Fibroblast of skin of right biceps (primary cell): ENCODE measurements at places on chromosomes 6 and 20.

DNA sequence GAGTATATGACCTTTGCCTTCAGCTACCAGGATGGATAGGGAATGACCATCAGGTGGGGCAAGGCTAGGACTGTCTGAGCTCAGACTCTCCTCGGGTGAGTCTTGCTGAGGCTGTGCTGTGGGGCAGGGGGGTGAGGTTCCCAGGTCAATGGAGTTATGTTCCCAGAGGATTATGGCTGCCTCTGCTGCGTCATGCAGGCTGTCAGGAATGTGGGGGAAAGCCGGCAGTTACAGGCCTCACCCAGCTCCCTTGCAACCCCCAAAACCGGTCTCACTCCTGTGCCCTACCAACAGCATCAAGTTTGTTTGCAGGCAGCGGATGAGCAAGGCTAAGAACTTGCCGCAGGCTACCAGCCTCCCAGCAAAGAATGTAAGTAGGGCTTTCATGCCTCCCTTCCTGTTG, 93.5 kb downstream of the ESR1 start:
- no peak for DNase-seq

DNA sequence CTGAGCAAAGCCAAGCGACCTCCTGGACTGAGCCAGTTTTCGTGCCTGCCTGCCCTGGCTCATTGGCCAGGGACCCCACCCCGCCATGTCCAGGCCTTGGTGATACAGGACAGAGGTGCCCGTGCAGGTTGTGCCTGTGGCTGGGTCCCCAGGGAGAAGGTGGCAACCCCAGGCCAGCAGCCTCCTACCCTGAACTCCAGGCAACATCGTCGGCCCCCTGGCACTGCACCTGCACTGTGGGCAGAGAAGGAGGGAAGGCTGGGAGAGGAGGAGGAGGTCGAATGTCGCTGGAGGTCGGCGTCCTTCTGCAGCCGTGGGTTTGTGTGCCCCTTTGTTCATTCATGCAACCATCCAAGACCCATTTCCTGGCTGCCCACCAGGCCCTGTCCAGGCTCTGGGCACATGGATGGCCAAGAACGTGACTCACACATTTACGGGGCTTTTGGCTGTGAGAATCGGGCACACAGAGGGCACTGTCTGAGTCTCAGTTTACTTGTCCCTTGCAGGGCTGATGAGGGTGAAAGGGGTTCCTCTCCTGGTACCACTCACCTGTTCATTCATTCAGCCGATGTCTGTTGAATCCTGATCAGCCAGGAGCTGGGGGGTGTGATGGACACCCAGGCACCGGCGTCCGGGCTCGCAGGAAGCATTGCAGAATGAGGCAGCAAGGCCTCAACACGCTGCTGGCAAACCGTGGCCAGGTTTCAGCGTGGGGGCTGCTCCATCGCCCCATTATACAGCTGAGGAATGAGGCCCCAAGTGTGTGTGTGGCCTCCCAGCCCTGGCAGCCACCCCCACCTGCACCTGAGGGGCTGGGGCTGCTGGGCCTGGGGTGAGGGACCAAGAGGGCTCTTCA, 2.3 kb upstream of the RBBP8NL start:
- no peak for DNase-seq

DNA sequence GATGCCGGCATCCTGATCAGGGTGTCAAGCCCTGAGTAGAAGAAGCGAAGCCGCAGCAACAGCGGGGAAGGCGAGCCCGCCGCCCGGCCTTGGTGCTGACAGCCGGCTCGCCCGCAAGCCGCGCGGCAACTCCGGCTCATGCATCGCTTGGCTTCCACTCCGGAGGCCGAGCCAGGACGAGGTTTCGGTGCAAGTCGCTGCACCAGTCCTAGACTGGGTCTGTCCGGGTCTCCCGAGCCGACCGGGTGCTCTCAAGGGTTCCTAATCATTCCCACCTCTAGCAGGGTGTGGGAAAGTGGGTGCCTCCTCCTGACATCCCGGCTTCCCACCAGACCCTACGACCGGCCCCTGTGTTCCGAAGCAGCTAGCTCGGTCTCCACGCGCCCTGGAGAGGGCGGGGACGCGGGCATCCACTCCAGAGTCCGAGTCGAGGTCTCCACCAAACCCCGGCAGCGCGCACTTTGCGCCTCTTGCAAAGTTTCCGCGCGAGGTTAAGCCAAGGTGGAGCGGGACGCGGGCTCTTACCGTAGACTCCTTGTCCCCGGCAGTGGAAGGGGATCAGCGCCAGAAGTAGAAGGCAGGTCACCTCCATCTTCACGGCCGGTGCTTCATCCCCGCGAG, 1.4 kb downstream of the MDGA1 start:
- DNase-seq = peak; percentile 46

DNA sequence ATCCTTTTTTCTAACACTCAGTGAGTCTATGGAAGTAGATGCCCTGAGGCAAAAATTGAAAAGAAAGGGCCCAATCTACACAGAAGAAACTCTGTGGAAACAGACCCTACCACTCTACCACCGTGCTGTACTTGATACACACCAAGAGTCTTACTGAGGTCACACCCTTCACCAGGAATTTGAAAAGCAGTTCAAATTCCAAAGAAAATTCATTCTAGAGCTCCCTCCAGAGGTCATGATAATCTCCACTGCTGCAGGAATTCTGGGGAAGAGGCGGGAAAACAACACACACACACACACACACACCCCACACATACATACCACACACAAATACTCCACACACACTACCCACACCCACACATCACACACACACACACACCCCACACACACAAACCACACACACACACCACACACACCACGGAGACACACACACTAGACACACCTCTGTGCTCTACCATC, 336.8 kb downstream of the HDGFL1 start:
- DNase-seq = peak; percentile 52

GRCh38 chr6:138430361-138431145, 26.5 kb downstream of the HEBP2 start:
- no peak for DNase-seq

DNA sequence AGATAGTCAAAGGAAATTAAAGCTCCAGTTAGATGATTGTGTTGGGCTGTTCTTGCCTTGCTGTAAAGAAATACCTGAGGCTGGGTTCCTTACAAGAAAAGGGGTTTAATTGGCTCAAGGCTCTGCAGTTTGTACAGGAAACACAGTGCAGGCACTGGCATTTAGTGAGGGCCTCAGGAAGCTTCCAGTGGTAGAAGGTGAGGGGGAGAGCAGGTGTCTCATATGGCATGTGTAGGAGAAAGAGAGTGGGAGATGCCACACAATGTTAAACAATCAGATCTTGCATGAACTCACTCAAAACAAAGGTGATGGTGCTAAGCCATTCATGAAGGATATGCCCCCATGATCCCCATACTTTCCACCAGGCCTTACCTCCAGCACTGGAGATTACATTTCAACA, 493.5 kb upstream of the IMPG1 start:
- DNase-seq = no peak

DNA sequence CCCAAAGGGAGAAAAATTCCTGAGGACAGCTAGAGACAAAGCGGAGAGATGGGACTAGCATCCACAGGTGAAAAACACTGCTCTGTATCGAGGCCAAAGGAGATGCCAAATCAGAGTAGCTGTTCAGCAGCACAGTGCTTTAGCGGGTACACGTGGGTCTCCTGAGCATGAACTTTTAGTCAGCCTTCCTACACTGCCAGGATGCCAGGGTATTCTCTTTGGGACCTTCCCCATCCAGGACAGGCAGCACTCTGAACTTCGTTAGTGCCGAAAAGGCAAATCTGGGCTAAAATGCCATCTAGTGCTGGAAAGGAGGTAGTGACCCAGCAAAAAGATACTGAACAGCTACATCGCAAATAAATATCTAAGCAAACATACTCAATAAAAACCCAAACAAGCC, 64.9 kb downstream of the C6orf58 start:
- peak; percentile 26 for DNase-seq

DNA sequence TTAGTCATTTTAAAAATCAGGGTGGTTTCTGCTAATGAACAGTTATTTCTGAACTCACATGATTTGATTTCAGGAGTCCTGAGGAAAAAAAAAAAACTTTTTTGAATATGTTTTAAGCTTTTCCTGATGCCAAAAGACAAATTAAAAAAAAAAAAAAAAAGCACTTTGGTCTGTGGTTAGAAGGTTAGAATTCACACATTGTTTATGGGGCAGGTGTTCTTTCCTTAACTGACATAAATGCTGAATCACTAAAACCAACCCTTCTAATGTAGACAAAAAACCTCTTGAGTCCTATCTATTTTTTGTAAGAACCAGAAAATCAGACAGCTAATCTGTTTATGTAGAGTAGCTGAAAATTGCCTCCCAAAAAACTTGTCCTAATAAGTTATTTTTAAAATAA, 20.4 kb downstream of the THEMIS start:
- DNase-seq = no peak

- DNase-seq = no peak
Measured at GRCh38 chr6:157976345-157977175, 5.1 kb upstream of the SYNJ2 start.

DNA sequence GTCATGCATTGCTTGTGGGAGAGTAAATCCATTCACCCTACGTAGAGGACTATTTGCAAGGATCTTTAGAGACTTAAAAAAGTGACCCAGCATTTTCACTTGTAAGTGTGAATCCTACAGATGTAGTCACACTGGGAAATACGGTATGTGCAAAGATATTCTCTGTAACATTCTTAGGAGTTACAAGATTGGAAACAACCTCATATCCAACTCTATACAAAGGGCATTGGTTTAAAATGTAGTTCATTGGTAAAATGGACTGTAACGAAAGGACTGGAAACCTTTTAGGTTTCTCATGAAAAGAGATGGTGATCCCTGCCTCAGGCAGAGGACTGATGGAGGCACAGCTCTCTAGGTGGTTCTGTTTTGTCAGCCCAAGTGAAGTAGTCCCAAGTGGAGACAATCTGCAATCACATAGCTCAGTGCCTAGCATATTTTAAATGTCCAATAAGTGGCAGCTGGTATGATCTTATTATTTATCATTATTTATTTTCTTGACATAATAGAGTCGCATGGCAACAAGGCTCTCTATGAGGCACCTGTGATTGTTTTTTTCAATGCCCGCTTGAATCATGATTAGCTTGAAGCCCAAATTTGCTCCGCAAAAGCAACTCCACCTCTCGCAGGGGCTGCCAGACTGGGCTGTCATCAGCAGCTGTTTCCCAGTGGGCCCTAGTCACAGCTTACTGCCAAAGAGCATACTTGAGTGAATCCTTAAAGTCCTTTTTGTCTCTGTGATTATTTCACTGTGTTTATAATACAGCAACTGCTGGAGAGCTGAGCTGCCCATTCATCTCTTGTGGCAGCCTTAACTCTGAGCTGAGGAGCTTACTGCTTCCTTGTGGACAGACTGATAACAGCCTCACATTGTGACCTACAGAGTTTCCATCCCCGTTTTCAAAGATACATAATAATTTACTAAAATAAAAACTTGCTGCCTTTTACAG, 19.8 kb upstream of the ENPP1 start:
- peak; percentile 44 for DNase-seq

DNA sequence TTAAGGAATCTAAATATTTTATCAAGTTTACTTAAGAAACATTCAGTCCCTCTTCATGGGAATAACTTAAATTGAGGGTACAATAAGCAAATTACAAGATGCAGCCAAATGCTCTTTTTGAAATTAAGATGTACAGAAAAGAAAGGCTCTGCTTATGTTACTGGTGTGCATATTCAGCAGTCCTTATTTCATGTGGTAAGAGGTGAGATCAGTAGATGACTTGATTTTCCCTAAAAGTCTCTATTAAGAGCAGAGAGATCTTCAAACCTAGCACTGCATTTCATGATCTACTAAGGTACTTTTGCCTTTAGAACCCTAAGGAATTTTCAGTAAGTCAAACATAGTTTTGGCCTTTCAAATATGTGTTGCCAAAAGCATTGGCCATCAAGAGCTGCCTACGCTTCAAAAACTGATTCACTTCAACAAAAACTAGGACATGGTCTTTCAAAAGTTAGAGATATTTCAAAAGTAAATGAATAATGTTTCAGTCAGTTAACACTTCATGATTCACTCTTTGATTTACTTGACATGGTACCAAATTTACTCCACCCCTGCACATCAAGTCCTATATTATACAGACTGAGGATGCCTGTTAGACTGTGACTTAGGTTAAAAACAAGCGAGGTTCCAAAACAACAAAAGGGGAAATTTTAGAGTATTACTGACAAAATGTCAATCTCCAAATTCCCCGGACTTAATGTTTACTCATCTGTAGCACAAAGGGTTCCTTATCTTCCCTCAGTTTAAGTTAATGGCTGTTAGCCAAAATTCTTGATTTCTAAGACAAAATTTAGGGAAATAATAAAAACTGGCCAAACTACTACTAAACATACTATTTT, 19.2 kb downstream of the C6orf62 start:
- no peak for DNase-seq

DNA sequence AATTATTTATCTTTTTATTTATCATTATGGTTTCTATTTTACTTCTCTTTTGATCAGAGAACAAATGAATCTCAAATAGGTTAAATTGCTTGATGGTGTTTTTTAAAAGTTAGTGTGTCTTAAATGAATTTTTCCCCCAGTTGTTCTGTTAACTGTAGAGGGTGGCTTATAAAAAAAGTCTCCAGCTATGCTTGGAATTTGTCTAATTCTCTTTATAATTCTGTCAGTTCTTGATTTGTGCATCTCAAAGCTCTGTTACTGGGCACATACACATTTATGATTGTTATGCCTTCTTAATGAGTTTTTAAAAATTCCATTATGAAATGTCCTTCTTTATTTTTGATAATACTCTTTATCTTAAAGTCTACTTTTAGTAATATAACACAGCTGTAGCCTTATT, 58.0 kb downstream of the LIN28B start:
- DNase-seq = no peak

DNA sequence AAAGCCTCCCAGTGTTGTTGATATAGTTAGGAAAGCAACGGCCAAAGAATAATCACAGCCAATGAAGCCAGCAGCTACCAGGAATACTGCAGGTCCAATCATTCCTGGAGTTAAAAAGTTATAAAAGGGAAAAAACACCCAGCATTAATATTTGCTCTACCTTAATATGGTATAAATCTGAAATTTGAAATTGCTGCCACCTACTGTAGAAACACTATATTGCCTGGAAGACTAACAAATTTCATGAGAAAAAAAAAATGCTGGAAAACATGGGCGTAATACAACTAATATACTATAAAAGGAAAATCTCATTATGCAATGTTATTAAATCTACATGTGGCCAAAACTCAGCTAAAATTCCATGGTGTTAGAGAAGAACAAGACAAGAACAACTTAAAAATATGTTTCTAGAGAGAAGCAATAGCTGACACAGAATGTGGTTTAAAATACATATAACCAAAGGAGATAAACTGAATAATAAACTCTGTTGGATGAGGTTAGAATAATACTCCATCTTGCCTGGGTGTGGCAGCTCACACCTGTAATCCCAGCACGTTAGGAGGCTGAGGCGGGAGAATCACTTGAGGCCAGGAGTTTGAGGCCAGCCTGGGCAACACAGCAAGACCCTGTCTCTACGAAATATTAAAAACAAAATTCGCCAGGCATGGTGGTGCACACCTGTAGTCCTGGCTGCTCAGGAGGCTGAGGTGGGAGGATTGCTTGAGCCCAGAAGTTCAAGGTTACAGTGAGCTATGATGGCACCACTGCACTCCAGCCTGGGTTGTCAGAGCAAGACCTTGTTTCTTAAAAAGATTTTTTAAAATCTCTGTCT, 43.1 kb downstream of the SLC17A5 start:
- DNase-seq = peak; percentile 47

GRCh38 chr6:11659757-11660156, 118.8 kb downstream of the ADTRP start:
- DNase-seq = no peak

- no peak for DNase-seq
Measured at GRCh38 chr6:67881706-67882065, 753.4 kb upstream of the ADGRB3 start.
